ENCODE measurements at places on chromosomes 5 and 9.

DNA sequence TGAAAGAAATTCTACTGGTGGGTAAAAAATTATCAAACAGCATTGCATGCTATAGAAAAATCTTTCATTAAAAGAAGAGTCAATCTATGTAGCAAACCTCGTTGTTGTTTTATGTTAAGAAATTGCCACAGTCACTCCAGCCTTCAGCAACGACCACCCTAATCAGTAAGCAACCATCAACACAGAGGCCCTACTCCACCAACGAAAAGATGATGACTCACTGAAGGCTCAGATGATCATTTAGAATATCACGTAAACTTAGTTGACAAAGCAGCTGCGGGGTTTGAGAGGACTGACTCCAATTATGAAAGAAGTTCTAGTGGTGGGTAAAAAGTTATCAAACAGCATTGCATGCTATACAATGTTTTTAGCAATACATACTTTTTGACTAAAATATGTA lies 242.6 kb downstream of the DRD1 start:
- DNase-seq: no peak

GRCh38 chr9:6960777-6961176 lies 203.0 kb downstream of the KDM4C start:
- DNase-seq: no peak

DNA sequence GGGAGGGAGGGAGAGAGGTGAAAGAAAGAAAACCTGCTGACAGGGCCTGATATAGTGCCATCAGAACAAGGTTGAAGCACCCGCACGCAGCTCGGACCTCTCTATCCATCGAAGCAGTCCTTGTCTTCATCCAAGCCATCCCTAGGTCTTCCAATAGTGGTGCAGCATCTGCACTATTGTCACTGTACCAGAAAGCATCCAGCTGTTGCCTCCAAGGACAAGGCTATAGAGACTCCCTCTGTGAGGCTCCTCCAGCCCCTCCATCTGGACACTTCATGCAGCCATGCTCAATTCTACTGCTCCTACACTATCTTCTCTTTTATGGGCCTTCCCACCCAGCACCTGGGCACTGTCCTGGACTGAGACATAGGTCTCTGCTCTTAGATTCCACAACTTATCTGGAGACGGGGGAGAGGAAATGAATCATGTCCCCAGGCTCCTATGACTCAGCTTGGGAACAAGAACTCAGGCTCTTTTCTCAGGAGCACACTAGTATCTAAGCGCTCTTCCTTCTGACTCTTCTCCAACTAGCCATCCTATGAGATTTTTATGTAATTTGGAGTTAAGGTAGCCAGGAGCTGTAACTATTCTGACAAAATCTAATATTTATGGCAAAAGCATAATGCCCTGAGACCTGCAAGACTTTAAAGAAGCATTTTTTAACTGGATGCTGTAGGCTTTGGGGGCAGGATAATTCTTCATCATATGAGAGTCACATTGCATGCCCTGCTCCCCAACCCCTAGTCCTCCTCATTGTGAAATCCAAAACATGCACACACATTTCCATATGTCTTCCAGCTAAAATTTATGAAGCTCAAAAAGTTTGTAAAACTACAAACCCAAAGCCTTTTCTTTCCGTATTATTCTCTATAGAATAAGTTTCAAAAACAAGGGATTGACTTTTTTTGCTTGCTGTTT lies 446.8 kb downstream of the CCDC171 start:
- no peak for DNase-seq

DNA sequence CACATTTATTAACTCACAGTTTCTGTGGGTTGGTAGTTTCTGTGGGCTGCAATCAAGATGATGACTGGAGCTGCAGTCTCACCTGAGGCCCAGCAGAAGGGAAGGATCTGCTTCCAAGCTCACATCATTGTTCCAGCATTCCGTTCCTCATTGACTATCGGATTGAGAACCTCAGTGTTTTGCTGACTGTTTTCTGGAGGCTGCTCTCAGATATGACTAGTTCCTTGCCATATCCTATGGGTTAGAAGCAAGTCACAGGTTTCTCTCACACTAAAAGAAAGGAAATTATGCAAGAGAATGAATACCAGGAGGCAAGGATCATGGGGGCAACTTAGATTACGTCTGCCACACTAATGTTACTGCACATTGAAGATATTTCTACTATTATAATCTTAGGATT lies 6.3 kb upstream of the ERAP1 start:
- DNase-seq: no peak

DNA sequence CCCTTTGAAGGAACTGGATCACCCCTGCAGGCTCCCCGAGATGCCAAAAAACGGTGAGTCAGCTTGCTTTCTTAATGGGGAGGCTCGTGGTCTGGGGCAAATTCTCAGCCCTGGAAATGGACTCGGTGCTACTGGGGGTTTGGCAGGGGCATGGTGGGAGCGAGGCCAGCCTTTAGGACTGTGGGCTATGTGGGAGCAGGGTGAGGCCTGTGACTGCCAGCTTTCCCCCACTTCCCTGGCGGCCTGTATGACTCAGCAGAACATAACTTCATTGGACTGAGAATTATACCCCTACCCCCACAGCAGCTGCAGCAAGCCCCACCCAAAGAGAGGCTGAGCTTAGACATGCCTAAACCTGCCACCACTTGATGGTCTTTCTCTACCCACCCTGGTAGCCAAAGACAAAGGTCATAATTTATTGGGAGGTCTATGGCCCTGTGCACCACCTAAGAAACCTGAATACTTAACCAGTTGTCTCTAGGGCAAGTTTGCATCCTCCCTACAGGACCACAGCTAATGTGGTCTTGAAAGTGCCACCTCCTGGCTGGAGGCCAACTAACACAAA lies 325.3 kb downstream of the TLE1 start:
- no peak for DNase-seq

DNA sequence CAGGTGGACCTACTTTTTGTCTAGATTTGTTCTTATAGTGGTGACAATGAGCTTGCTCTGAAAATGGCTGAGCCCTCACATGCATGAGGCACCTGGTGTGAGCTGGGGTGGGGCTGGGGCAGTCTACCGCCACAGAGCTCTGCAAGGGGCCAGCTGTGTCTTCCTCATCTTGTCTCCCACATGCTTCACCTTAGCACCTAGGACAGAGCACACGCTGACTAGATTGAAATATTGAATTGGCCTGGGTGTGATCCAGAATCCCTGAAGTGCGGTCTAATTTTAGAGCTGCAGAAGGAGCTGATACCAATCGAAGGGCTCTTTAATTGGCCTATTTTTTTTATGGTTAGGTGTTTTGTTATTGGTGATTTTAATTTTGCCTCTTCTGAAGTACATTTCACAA lies 126.1 kb upstream of the NFIB start:
- DNase-seq: no peak

GRCh38 chr5:54727874-54728587 lies 210.5 kb downstream of the SNX18 start:
- DNase-seq: no peak

DNA sequence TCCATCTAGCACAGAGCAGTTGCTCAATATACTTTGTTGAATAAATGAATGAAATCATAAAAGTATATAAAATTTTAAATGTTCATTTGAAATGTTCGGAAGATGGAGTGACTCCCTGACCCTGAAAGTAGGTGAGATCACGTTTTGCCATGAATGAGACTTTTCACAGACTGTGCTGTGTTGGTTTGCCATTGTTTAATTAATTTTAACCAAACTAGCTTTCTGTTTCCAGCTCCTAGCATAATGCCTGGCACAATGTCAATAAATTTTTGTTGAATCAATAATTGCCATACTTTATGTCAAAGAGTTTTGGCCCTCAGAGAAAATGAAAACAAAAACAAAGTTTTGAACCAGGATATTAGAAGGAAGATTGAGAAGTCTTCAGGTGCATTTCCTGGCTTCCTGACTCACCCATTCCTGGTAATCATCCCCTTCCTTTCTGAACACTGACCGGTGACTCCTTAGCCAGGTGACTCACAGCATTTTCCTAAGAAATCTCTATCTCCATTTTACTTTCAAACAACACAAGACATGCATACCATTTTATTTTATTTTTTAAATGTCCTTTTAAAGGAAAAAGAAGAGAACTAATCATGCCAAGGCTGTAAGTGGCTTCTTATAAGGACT lies 15.1 kb downstream of the SLC28A3 start:
- no peak for DNase-seq

DNA sequence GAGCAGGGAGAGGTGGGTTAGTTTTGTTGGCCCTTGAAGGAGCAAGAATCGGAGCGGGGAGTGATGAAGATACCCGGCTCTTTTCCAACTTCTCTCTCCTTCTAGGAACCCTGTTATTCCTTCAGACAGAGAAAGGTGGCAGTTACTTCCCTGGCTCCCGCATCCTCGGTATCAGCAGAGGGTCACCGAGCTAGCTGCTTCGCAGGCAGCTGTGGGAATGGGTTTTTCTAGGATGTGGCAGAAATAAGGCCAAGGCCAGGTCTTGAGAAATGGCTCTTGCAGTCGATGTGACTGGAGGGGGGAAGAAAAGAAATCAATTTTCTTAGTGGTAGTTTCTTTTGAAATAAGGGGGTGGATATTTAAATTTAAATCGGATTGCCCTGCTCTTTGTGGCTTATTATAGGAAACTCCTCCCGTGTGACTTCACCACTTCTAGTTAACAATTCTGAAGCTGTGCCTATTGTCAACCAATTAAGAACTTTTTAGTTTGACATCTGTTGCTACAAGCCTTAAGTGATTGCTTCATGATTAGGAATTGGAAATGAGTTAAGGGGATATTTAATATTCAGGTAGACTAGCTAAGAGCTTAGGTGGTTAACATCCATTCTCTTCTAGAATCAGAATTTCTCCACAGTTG lies 1.4 kb downstream of the SAP30L start:
- DNase-seq: no peak

GRCh38 chr5:6542421-6543345 lies 90.2 kb downstream of the NSUN2 start:
- no peak for DNase-seq

DNA sequence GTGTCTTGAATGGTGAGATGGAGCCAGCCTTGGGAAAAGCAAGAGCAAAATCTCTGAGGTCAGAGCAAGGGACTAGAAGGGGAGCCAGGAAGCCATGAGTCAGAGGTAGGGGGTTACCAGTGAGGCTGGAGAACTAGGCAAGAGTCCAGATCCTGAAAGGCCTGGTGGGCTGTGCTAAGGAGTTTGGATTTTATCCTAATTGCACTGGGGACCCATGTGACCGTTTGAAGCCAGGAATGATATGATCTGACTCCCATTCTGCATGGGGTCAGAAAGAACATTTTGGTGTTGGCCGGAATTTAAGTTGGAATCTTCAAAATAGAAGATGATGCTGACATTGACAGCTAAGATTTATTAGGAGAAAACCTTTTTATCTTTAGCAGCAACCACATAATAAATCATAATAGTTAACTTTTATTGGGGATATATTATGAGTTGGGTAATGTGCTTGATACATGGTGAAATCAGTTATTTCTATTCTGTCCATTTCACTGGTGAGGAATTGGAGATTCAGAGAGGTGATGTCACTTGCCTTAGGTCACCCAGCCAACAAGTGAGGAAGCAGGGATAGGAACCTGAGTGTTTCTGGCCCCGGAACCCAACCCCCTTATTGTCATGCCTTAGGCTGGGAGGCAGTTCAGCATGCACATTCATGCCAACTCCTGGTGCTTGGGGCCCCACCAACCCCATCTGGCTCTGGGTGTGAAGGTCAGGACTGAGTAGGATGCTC lies 61.5 kb upstream of the RARS1 start:
- no peak for DNase-seq

DNA sequence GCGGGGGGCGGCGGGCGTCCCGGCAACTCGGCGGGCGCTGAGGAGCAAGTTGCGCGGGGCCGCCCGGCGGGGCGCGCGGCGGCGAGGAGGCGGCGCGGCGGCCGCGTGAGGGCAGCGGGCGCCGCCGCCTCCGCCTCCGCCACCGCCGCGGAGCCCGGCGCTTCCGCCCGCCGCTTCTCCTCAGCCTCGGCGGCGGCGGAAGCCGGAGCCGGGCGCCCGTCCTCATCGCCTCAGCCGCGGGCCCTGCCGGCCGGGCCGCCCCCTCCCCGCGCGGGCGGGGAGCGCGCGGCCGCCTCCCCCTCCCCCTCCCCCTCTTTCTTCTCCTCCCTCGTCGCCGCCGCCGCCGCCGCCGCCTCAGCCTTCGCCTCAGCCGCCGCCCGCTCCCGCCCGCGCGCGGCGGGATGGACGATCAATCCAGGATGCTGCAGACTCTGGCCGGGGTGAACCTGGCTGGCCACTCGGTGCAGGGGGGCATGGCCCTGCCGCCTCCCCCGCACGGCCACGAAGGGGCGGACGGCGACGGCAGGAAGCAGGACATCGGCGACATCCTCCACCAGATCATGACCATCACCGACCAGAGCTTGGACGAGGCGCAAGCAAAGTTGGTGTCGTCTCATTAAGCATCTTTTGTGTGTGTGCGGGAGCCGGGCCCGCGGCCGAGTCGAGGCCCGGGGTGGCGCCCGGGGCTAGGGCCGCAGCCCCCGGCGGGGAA lies at the start of gene PBX3:
Gene PBX3 (plus strand): TSS at position 321 of the 712 bp plus-strand sequence.
- DNase-seq: no peak

DNA sequence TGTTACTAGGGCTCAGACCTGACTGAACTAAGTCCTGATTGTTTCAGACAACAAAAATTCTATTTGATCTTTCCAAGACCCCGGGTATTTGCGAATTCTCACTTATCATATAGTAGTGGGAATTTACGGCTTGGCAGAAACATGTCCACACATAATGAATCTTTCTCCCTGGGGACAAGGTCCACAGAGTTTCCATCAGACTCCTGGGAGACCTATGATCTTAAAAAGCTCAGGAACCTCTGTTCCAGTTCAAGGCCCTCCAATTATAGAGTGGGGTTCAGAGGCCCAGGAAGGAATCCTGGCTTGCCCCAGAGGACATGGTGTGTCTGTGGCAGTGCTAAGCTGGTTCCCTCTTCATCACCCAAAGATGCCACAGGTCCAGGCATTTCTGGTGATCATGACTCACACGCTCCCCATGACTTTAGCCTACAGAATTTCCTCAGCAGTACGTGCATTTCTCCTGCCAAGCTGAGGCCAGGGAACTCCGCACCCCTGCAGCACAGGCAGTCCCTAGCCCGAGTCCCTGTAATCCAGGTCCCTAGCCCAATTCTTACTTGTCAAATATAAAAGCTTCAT lies 12.6 kb downstream of the RAPGEF1 start:
- DNase-seq: no peak

DNA sequence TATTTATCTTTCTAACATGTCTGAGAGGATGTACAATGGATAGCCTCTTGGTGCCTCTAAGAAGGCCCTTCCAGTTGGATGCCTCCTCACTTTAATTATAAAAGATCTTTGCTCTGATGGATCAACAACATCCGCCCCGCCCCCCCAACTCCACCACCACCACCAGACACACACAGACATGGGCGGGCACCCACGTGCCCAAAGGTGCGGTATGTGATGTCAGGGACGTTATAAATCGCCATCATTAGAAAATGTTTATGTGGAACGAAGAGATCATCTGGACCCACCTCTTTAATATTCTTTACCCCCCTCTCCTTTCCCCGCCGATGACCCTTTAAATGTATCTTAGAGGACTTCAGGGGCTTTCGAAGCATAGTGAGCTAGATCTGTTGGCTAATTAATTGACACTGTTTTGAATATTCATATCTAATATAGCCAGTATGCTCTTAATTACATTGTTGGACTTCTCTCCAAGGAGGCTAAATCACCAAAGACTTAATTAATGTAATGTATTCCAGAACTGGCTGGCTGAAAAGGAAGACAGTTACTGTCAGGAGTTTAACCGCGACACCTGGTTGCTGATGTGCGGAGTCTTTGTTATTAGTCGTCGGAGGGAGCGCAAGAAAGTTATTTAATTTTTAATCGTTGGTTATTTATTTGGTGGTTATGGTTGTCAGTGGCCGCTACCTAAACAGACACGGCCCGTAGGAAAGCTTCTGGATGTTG lies 6.1 kb upstream of the FOXB2 start:
- no peak for DNase-seq
